ENCODE measurements at places on chromosomes 7 and 10.

- DNase-seq, result peak; percentile 40
These were observed 10.3 kb upstream of the WDR86 start for GRCh38 chr7:151420144-151420543.

DNA sequence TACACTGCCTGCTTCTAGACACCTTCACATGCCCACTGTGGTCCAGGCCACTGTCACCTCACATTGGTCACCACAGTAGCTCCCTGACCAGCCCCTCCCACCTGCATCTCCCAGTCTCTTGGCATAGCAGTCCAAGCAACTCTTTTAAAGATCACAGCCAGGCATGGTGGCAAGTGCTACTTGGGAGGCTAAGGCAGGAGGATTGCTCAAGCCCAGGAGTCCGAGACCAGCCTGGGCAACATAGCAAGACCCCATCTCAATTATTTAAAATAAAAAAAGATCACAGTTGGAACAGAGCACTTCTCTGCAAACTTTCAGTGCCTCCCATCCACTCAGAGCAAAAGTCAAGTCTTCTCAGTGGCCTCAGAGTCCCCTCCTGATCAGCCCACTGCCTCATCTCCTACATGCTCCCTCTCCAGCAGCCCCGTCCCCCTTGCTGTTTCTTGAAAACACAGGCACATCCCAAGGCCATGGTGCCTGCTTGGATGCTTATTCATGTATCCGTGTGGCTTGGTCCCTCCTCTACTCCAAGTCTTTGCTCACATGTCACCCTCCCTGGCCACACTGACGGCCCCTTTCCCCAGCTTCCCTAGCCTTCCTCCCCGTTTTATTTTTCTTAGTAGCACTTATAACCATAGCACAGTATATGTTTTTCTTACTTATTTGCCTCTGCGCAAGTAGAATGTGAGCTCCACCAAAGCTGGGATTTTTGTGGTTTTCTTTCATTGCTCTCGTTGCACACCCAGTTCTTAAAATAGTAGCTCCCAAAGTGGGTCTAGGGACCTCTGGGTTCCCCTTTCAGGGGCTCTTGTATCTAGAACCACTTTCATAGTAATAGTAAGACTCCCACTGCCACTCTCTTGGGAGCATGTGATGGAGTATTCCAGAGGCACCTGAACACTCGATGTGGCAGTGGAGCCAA, 19.5 kb downstream of the TSPAN15 start:
- DNase-seq, result no peak

DNA sequence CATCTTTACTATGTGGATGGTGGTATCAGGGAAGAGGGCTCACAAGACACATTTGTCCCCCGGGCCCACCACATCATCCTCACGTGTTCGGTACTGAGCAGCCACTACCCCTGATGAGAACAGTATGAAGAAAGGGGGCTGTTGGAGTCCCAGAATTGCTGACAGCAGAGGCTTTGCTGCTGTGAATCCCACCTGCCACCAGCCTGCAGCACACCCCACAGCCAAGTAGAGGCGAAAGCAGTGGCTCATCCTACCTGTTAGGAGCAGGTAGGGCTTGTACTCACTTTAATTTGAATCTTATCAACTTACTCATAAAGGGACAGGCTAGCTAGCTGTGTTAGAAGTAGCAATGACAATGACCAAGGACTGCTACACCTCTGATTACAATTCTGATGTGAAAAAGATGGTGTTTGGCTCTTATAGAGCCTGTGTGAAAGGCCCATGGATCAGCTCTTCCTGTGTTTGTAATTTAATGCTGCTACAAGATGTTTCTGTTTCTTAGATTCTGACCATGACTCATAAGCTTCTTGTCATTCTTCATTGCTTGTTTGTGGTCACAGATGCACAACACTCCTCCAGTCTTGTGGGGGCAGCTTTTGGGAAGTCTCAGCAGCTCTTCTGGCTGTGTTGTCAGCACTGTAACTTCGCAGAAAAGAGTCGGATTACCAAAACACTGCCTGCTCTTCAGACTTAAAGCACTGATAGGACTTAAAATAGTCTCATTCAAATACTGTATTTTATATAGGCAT, 9.1 kb upstream of the CSGALNACT2 start:
- peak; percentile 52 for DNase-seq

GRCh38 chr10:114183563-114183962, 4.4 kb downstream of the TDRD1 start:
- DNase-seq, result no peak

GRCh38 chr10:103584216-103585010, 90.9 kb downstream of the NEURL1 start:
- no peak for DNase-seq

DNA sequence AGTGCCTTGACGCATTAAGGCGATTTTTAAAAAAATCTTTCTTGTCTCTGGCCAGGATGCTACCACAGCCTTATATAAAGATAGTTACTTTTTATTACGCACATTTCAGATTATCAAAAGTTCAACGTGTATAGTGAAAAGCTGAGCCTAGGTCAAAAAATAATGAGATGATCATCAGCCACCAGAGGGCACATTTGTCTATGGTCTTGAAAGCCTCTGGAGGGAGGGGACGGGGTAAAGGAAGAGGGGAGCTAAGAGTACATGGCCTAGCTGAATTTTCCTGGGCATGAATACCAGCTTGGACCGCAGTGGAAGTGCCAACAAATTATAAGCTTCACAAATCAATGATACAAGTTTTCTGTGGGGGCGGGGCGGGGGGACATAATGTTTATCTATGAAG, 285.9 kb upstream of the SMIM30 start:
- peak; percentile 5 for DNase-seq

DNA sequence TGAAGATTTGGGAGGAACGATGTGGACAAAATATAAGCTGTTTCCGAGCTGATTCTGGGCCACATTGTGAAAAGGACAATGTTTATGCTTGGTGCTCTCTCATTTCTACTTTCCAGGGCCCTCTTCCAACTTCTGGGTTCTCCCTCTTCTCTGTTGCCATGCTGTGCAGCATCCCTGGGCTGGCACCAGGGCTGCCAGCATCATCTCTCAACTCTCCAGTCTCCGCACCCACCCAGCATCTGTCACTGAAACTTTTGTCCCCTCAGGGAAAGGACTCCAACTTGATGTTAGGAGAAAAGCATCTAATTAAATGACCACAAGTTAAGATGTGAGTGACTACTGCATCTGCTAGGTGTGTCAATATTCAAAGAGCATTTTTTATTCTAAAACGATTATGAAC, 26.7 kb downstream of the CFAP58 start:
- DNase-seq, result no peak

GRCh38 chr10:114256822-114257221, 17.8 kb downstream of the VWA2 start:
- DNase-seq, result peak; percentile 63

GRCh38 chr7:110204527-110204926, 886.4 kb upstream of the LRRN3 start:
- DNase-seq, result no peak

DNA sequence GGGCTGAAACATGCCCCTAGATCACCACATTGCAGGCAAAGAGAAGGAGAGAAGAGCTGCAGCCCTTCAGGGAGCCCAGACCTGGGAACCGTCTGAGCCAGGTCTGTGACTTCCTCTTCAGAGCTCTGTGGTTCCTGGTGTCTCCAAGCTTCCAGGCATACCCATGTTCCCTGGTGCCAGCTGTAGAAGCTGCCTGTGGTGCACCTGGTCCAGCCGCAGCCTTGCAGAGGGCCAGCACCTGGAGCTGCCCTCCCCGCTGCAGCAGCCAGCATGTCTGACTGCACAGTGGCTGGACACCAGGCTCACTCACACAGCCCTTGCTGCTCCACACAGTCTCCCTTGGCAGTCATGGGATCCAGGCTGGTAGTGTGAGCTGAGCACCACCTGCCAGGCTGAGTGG, 33.6 kb downstream of the C7orf25 start:
- no peak for DNase-seq

DNA sequence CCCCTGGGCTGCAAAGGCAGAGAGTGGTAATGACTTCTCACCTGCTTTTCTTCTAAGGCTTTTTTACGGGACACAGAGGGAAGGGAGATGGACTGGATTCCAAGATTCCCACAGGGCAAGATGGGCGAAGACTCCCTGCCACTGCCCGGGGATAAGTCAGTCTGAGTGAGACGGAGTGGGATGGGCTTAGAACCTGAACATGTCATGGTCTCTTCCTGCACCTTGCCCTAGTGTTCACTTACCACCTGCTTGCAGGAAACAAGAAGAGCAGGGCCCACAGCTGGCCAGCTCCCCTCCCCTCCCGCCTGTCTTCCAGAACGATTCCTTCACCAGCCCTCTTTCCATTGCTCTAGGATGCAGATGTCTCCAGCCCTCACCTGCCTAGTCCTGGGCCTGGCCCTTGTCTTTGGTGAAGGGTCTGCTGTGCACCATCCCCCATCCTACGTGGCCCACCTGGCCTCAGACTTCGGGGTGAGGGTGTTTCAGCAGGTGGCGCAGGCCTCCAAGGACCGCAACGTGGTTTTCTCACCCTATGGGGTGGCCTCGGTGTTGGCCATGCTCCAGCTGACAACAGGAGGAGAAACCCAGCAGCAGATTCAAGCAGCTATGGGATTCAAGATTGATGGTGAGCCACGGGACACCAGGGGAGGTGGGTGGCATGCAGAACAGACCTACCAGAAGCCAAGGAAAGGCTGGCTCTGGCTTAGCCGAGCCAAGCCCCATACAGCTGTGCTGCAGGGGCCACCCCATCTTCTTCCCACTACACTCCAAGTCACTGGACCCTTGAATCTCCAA, 1.3 kb downstream of the SERPINE1 start:
- DNase-seq, result no peak

DNA sequence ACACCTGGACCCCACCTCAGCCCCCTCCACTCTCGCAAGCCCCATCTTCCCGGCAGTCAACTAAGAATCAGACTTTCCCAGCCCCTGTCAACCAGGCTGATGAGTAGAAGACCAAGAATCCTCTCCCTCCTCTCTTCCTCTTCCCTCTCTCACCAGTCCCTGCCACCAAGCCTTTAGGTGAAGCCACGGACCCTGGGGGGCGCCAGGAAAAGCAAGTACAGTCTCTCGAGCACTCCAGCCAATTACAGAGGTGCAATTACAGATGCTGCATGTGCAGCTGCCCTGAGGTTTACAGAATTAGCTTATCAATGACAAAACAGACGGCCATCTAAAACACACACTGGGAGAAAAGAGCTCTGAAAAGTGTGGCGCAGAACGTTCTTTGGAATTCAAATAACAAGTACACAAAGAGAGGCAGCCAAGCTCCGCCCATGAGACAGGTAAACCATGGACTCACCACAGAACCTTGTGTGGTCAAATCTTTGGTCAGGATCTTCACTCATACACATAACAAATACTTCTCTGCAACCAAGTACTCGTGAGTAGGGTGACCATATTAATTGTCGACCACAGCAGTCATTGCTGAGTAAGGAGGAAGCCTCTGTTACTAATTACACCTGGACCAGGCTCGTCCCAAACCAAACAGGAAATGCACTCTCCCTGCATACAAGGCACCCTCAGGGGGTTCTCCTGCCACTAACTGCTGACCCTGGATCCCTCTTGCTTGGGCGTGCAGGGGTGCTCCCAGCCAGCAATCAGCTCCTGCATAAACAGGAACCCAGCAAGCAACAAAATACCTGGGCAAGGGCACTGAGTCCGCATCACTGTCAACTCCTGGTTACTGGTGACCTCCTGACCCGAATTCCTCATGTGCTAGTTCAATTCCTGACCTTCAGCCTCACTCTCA, 189.2 kb downstream of the FAM107B start:
- peak; percentile 48 for DNase-seq

DNA sequence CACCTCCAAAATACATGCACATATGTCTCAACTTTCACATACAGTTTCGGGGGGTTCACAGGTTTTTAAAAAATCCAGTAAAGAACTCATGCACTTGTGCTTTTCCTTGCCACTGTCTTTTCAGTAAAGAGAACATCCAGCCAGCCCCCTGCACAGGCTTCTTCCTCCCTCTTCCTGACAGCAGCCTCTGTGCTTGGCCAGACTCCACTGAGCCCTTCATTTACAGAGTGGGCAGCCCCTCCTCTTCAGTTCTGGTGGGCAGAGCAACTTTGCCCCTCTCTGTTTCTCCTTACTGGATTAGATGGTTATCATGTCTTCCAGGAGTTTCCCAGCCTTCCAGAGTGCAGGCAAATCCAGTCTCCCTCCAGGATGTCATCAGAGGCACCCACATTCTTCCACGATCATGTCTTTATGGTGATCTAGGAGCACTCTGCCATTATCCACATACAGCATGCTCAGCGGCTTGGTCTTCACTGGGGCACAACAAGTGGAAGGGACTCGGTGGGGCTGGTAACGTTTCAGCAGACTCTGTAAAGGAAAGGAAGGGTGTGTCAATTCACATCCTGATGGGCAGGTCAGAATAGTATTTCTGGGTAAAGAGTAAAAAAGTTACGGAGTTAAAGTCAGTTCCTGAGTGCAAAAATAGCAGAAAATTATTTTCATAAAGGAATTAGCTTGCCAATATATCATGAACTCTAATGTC, 8.8 kb downstream of the NODAL start:
- DNase-seq, result no peak

DNA sequence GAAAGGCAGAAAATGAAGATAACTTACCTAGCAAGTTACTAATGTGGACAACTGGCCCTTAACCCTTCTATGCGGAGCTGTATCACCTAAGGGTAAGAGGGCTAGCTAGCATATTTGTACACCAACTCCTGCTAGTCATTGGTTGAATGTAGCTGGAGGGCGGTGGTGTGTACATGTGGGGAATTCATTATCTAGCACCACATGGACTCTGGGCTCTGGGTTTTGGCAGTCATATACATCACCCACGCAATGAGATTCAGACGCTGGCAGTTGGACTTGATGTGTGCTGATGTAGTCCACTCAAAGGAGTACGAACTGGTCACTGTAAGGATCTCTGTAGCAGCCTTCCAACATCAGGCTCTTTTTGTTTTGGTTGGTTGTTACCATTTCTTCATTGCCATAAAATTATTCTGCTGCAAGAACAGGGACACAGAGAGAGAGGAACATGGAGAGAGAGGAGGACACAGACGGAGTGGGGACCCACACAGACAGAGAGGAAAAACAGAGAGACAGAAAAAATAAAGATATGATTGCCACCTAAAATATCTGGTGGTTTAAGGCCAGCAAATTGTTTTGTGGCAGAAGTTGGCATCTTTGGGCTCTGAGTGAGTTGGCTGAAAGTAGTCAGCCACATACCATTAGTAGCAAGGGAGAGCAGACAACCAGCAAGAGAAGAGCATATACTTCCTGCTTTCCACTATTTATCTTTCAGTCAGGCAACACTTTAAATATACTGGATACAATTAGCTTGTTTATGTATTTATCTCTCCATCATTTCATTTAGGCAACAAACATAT, 76.7 kb upstream of the MTPN start:
- DNase-seq, result no peak

- DNase-seq, result no peak
These were observed 75.2 kb downstream of the PARD3 start for GRCh38 chr10:34739915-34740314.

DNA sequence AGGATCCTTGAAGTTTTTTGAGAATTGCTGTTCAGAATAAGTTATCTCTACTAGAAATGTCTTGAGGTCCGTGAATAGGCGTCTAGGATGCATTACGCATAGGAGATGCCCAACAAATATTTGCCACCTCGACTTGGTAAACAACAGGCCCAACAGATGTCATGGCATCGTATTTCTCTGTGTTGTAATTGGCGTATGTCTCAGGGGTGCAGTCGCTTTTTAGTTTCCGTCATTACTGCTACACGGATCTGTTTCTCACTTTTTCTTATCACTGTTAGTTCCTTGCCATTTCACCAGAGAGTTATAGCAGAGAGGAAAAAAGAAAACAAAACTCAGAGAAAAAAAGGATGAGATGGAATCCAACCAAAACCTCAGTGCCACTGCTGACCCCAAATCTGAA, 73.0 kb upstream of the SFMBT2 start:
- DNase-seq, result no peak

All from SW480 (cell line).